HuH-7.5 (cell line): ENCODE measurements at places on chromosomes 2 and 18.

- DNase-seq = no peak
Measured at GRCh38 chr18:21900605-21901352, 160.2 kb downstream of the MIB1 start.

GRCh38 chr18:47180765-47181164, 4.6 kb upstream of the IER3IP1 start:
- DNase-seq = no peak

DNA sequence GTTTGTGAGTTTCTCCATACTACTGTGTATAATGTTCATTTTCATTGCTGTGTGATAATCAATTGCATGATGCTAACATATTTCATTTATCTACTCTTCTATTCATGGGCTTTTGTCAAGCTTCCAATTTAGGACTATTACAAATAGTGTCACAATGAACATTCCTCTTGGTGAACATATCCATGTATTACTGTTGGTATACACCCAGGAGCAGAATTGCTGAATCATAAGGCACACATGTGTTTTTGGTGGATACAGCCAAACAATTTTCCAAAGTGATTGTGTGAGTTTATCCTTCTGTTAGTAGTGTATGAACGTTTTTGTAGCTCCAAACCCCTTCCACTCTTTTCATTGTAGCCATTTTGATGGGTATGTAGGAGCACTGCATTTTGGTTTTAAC, 101.6 kb upstream of the COPS8 start:
- DNase-seq = no peak

- DNase-seq = no peak
Measured at GRCh38 chr2:154570501-154570900, 128.0 kb upstream of the KCNJ3 start.

GRCh38 chr18:7645756-7646155, 78.6 kb downstream of the PTPRM start:
- DNase-seq = no peak

DNA sequence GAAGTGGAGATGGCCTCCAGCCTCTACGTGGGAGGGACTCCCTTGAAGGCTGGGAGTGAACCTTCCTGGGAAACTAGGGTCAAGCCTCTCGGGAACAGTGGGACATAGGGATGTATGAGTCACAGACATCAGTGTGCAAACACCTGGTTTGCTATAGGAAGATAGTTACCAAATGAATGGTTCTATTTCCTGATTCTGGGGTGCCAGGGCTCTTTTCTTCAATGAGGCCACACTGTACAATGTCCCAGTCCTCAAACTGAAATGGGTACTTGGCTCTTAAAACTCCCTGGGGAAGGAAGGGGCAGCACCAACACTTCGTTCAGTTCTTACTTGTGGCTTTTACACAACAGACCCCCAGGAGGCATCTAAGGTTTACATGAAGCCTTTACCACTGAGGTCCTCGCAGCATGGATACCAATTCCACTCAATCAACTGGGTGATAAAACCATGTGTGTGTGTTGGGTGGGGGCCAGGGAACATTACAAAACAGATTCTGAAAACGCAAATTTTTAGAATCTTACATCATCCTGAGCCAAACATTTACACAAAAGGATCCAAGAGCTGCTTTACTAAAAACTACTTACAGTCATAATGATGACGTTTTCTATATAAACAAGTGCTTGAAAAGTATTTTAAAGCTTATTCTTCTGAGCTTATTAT, 10.4 kb downstream of the ERFE start:
- no peak for DNase-seq
